Stimulated activated CD8-positive, alpha-beta memory T cell treated with anti-CD3 and anti-CD28 coated beads, Interleukin-7, amount 100 ng/mL, for 24 hours (primary cell): ENCODE measurements at places on chromosomes 4 and X.

DNA sequence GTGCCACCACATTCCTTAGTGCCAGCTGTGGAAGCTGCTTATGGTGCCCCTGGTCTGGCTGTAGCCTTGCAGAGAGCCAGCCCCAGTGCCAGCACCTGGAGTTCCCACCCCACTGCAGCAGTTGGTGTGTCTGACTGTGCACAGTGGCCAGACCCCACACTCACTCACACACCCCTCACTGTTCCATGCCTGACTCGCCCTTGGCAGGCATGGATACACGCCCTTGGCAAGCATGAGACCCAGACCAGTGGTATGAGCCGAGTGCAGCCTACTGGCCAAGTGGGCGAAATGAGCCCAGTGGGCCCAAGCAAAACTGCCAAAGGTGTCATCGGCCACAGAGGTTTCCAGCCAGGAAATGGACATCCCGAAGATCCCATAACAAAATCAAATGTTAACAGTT lies 27.4 kb downstream of the NAA11 start:
- no peak for DNase-seq

- no peak for DNase-seq
Observed at GRCh38 chrX:85620466-85620865, 241.0 kb upstream of the POF1B start.

- no peak for DNase-seq
Observed at GRCh38 chr4:183434666-183435190, 9.7 kb upstream of the CDKN2AIP start.

- no peak for DNase-seq
Observed at GRCh38 chr4:70956549-70957210, 36.8 kb upstream of the DCK start.

GRCh38 chr4:137421796-137422195 lies 110.5 kb downstream of the PCDH18 start:
- DNase-seq: no peak

DNA sequence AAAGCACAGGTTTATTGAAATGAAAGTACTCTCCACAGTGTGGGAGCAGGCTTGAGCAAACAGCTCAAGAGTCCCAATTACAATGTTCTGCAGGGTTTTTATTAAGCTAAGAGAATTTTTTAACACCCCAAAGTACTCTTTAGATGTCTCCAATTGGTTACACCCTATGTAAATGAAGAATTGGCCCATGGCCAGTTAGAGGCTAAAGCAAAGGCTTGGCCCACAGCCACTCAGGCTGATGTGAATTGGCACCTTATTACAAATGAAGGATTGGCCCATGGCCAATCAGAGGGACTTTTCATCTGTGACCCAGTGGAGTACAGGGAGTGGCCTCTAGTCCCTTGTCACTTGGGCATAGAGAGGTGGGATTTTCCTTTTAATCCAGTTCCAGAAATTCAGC lies 30.1 kb upstream of the IQCM start:
- DNase-seq: no peak

DNA sequence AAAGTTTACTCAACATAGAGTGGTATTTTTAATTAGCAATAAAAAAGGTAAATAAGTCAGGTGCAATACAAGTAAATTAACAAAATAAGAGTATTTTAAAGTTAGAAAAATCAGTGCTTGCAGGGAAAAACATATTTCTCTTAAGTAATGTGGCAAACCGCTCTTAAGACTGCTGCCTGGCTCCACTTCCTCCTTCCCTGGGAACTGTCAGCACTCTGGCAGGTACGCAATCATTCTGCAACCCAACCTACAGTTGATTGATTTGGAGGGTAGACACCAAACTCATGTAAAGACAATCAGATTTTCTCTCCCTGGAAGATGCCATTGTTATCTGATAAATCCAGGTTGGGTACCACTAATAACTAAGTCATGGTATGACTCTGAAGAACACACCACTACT lies 63.9 kb downstream of the PPP3CA start:
- DNase-seq: no peak

- DNase-seq: no peak
Observed at GRCh38 chrX:107684956-107685385, 56.7 kb downstream of the PRPS1 start.

DNA sequence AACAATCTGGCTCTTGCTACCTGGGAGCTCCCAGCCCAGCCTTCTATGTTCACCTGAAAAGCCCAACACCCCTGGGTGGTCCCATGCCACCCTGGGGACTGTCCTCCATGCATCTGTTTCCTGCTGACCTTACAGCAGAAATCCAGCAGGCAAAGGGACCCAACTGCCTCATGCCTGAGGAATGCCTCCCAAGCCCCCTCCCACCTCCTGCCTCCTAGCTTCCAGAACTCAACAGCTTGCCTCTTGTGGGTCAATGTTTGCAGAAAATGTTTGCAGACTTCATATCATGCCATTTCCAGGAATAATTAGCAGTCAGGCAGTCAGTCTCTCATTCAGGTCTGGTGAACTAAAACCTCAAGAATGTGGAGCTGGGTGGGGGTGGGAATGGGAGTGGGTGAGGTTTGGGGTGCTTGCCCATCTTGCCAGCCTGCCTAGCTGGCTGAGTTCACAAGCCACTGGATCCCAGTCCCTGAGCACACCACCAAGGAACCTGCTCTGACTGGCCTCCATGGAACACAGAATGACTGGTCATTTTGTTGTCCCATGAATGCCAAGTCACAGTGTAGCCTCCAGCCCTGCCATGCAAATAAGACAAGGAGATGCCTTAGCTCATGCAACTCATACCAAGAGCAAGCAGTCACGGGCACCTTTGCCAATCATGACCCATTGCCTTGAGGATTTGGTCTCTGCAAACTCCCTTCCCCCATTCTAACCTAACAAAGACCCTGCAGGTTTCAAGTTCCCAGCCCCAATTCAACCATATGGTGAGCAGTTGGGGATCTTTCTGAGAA lies 12.1 kb upstream of the PLAC1 start:
- no peak for DNase-seq

DNA sequence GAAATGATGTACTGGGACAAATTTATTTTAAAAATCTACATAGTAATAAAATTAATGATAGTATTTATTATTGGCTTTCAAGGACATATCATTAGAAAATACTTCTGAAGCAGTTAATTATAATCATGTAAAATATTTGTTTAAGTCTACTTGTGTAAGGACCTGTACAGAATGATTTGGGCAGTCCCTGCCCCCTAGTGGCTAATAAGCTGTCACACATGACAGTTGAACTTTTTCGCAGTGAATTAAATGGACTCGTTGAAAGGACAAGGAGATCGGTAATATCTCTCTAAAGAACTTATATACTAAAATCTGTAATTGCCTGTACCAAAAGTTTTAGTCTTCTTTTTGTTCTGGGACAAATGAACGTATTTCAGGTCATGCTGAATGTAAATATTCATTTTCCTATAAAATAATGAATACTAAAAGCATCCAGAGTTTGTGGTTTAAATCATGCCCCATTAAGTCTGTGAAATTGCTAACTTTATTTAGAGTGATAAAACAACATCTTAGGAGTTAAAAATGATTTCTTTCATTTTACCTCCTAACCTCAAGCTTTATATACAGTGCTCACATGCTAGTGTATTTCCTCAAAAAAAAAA lies 13.6 kb downstream of the EXOC1 start:
- DNase-seq: no peak

DNA sequence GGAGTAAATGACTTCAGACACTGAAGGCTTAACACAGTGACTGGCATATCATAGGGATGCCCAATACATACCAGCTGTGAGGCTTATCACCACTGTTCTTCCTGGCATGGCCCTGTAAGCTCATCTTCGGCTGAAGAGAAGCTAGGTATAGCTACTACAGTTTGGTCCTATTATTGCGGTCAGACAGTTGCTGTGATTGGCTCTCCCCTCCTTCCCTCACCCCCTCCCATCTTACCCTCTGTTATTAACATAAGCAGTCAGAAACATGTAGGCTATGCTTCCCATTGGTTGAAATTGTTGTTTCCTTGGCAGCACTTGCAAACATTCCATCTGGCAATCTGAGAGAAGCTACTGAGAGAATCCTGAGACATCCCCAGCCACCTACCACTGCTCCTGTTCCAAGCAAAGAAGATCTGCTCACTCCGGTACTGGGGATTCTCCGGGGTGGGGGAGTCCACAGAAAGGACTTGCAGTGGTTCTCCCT lies at the start of gene AKAP14:
AKAP14 (plus strand) TSS at position 51 of the 484 bp plus-strand sequence. CDS start 7,331 bp downstream, outside the sequence.
- DNase-seq: no peak

DNA sequence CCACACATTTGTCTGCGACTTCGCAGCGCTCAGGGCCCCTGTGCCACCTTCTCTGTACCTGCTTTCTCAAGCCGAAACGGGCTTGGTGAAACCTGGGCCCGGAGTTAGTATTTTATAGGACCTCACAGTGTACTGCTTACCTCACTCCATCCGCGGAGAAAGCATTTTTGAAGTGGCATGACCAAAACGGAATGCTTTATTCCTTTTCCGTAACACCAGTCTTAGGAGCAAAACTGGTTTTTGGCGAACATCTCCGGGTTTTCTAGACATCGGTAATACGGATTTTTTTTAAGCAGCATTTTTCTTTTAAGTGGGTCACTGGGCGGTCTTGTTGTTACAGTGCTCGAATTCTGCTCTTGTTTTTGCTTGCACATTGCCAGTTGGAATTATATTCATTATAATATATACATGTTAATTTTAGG lies 3.6 kb downstream of the ZIC3 start:
- no peak for DNase-seq

DNA sequence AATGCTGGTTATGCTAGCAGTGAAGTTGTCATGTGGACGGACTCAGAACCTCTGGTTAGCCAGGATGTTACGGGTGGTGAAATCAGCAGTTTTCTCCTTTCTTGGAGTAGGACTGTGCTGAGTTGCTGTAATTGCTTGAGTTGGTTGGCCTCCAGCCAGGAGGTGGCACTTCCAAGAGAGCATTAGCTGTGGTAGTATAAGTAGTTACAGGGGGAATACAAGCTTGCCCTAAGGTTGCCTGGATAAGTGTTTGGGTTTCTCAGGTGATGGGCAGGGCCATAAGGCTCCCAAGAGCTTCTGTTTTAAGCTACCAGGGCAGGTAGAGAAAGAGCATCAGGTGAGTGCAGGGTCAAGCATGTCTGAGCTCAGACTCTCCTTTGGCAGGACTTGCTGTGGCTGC lies 103.0 kb downstream of the ZNF518B start:
- no peak for DNase-seq

DNA sequence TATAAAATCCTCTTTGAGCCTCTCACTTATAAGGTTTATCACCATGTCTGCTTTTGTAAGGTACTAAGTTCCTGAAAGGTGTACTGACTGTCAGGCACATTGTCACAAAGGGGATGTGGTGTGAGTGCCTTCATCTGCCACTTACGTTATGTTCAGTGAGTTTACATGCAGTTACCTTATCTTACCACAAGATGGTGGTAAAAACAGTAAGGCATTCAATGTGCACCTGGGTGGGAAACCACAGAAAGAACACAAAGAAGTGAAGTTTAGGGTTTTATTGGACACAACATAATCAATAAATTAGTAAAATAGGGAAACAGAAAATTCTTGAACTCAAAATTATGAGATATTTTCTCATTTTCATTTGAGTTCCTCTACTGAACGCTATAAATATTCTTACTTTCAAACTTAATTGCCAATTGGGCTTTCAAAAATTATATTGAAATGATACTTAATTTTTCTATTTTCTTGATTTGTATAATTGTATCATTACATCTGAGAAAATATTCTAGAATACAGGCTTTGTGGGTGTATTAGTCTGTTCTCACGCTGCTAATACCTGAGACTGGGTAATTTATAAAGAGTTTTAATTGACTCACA lies 650.8 kb downstream of the PCDH7 start:
- DNase-seq: no peak

DNA sequence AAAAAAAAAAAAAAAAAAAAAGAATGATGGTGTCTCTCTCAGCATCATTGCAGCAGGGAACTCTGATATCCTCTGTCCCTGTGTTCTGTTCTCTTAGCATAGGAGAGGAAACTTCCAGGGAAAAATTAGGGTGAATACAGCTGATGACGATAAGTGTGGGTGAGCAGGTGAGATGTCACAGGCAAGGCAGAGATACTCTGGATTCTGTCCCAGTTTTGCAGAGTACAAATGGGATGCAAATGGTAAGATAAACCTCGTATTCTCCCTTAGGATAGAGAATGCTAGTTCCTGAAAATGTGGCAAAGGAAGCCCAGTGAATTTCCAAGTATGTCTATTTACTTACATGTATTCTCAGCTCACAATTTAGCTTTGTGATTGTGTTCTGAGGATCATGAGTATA lies 671.6 kb upstream of the BOD1L1 start:
- no peak for DNase-seq

- DNase-seq: no peak
Observed at GRCh38 chrX:155864655-155865054, 16.5 kb upstream of the VAMP7 start.

- no peak for DNase-seq
Observed at GRCh38 chr4:41517121-41517520, 20.8 kb upstream of the LIMCH1 start.

DNA sequence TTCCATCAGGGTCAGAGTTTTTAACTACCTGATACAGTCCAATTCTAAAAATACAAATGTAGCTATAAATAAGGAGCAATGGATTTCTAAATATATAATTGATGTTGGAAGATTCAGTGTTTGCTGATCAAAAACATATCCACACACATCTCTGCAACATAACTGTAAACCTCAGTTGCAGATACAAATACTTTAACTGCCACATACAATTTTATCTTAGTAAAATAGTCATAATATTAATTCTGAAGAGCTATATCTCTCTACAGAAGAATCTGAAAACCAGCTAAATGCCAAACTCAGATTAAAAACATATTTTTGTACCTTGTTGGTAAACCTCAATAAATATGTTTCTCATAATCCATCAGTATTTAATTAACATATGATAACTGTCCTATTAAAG lies 674.3 kb upstream of the INTU start:
- no peak for DNase-seq

DNA sequence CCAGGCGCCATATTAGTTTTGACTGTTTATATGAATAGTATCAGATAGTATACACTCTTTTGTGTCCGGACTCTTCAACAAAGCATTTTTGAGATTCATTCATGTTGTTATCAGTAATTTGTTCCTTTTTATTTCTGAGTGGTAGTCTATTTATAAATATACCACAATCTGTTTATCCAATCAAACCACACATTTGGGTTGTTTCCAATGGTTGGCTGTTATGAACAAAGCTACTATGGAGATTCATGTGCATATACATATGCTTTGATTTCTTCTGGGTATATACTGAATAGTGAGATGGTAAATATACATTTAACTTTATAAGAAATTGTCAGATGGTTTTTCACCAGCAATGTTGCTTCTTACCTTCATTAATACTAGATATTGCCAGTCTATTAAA lies 36.8 kb upstream of the TAPT1 start:
- DNase-seq: no peak

GRCh38 chr4:8532245-8532781 lies 47.9 kb upstream of the GPR78 start:
- DNase-seq: no peak

GRCh38 chr4:122364700-122365404 lies 14.0 kb upstream of the ADAD1 start:
- no peak for DNase-seq
